NCI-H774 (cell line): ENCODE measurements at places on chromosomes 12 and 14.

GRCh38 chr14:50257732-50258131 lies 26.4 kb upstream of the SOS2 start:
- DNase-seq = no peak

- no peak for DNase-seq
Measured at GRCh38 chr12:6146509-6146908, 22.0 kb upstream of the VWF start.

GRCh38 chr12:122969676-122970075 lies 3.4 kb upstream of the ABCB9 start:
- DNase-seq = no peak

DNA sequence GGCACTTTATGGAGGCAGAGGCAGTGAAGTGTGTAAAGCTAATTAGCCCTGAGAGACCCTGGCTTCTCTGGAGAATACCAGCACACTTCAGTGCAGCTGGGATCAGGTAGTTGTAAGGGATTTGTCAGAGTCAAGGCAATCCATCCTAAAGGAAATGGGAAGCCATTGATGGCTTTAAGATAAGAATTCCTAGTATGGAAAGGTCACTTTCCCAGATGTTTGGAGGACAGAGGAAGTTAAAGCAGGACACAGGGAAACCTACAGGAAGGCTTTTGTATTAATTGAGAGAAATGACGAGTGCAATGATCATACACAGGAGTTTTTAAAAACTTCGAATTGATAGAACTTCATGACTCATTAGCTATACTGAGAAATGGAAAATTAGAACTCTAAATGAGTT lies 254.4 kb downstream of the SLC16A7 start:
- DNase-seq = no peak

- peak; percentile 84 for DNase-seq
Measured at GRCh38 chr14:51873221-51873893, 12.9 kb downstream of the GNG2 start.

DNA sequence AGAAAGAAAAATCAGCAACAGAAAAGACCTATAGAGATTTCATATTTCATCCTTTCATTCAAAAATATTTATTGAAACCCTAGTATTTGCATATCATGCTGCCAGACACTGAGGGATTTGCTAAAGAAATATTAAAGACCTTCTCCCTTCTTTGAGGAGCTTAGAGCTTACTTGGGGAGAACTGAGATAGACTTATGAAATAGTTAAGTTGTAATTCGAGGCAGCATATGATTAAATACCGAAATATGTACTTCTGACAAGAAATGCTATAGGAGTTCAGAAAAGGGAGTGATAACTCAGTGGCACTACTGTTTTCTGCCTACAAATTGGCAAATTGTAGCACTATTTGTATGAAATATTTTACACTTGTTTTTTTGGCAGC lies 59.1 kb downstream of the PLXNC1 start:
- no peak for DNase-seq

- DNase-seq = peak; percentile 44
Measured at GRCh38 chr14:52553671-52554575, 1.3 kb downstream of the GPR137C start.

DNA sequence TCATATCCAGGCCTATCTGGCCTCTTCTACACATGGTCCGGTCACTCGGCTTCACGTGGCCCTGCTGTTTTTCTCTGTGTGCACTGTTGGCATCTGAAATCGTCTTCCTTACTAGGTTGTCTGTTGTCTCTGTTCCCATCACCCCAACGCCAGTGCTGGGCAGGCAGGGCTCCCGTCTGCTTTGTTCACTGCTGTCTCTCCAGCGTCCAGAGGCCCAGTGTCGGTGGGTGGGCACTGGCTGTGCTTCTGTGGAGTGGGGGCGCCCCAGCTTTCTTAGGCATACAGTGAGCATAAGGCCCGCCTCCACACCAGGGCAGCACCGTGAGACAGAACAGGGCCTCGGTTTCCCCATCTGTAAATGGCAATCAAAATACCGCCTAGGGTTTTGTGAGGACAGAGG lies 153.1 kb downstream of the BCL11B start:
- DNase-seq = no peak

- no peak for DNase-seq
Measured at GRCh38 chr12:108542320-108542719, 18.7 kb downstream of the SART3 start.

- no peak for DNase-seq
Measured at GRCh38 chr12:4118017-4118510, 155.5 kb upstream of the CCND2 start.

GRCh38 chr14:103729496-103730448 lies 14.2 kb downstream of the ZFYVE21 start:
- DNase-seq = no peak

DNA sequence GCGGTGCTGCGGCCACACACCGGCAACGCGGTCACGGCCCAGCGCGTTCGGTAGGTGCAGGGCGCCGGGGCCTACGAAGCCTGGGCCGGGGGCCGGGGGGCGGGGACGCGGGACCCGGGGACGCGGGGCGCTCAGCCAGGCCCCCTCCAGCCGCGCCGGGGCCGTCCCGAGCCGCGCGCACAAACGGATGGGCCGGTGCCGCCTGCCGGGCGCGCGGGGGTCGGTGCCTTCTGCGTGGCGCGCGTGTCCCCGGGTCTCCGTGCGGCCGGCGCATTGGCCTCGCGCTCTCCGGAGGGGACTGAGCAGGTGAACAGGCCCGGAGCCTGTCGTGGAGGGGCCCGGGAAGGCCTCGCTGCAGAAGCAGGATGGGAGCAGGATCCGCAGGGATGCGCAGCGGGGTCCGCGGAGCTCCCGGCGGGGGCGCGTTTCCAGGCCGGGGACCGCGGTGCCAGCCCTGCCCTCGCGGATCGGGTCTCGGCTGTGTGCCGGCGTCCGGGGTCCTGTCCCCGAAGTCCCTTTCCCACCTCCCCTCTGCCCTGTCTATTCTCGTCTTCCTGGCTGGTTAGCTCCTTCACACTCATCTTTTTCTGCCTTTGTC lies 421 bp downstream of the GLT1D1 start:
- DNase-seq = no peak

GRCh38 chr12:107912421-107913004 lies 138.0 kb downstream of the ASCL4 start:
- DNase-seq = peak; percentile 27

DNA sequence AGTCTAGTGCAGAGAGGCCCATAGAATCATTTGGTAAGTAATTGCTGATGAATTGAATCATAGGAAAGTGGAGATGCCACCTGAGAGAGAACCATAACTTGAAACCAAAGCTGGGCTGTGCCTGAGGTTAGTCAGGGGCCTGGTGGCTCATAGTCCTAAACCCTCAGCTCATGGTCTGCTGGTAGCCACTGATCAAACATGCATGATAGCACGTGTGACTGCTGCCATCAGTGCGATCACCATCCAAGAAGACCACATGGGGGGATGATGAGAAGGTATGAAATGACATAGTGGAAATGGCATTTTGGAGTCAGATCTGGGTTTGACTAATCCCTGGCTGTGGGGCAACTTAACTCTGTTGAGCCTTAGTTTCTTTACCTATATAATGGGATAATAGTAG lies 190.5 kb downstream of the CACNA1C start:
- DNase-seq = no peak

- DNase-seq = no peak
Measured at GRCh38 chr14:68391311-68392014, 401.4 kb downstream of the ZFP36L1 start.

DNA sequence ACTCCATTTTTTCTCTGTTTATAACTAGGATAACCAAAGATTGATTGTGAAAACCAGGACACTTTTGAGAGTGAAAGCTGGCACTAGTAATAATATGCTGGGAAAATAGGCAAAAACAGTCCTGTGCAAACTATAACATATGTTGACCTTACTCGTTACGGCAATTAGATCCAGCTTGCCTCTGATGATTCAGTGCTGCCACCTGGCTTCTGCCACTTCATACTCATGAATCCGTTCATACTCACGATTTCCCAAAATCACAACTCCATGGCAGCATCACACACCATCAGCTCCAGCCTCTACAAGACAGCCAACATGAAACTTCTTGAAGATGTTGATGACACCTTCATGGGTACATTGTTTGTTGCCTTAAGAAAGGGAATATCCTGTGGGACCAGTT lies 49.1 kb upstream of the CAND1 start:
- peak; percentile 45 for DNase-seq

DNA sequence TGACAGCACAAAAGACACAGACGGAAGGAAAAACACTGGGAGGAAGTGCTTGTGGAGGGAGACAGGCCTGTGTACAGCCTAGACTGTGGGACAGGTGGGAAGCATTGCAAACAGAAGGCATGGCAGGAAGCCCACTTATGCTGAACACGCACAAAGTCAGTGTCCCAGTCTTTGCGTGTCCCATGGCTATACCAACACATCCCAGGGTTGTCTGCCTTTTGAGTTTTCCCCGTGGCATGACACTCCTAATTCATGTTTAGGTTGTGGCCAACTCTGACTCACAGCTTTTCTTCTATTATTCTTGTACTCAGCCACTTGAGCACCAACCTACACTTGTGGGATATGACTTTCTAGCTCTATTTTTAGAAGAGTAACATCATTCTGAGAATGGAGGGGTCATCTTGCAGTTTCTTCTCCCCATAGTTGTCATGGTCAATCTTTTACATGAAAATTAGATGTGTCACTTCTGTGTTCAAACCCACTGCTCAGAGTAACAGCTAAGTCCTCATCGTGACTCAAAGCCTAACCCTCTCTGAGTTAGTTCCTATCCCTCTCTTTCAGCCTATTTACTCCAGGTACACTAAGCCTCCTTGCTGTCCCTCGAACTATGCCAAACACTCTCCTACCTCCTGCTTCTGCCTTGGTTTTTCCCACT lies 27.5 kb upstream of the JPH4 start:
- no peak for DNase-seq

- DNase-seq = no peak
Measured at GRCh38 chr12:59472273-59472672, 123.6 kb upstream of the SLC16A7 start.

DNA sequence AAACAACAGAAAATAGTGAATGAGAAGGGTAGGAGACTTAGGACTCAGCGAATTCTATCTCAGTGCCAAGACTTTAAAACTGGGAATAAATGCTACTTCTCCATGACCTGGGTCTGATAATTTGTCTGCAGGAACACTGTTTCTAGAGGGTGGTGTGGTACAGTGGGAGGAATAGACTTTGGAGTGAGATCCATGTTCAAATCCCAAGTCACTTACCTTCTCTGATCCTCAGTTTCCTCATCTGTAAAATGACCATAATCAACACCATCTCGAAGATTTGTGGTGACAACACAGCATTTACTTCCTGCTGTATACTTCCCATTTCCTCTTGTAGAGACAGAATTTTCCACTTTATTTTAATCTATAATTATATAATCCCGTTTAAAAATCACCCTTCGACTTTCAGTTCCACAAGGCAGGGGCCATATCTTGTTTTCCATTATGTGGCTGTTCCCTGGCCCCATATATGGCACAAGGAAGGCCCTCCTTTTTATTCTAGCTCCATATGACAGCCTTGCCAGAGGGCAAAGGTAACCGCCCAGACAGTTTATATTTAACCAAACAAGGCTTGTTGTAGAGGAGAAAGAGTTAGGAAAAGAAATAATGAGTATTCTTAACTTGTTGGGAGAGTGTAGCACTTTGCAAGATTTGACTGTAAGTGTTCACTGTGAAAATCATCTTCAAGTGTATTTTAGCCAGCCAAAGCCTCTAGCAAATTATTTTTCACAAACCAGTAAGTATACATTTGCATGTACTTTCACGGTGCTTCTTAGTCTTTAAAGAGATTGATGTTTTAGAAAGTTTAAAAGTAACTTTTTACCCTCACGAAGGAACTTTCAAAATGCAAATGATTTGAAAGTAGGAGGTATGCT lies 243.1 kb downstream of the AKAP6 start:
- no peak for DNase-seq

- DNase-seq = no peak
Measured at GRCh38 chr12:120696626-120697025, 9.7 kb downstream of the MLEC start.

- no peak for DNase-seq
Measured at GRCh38 chr12:1189163-1189562, 198.1 kb downstream of the ERC1 start.

DNA sequence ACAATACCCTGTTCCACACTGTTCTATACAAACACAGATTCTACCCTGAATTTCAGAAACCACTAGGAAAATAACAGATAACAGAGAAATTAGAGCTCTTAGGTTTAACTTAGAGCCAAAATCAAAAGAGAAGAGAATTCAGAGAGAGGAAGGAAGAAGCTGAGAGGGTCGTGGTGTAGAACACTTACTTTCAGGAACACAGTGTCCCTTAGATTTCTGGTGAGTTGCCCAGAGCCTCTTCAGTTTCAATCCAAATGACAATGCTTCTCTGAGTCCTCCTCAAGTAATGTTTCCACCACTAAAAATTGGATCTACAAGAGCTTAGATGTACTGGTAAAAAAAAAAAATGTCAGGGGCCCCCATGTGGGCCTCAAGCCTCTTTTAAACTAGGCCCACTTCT lies 2.6 kb downstream of the YAF2 start:
- DNase-seq = no peak

- no peak for DNase-seq
Measured at GRCh38 chr12:5439371-5439771, 7.5 kb downstream of the NTF3 start.

DNA sequence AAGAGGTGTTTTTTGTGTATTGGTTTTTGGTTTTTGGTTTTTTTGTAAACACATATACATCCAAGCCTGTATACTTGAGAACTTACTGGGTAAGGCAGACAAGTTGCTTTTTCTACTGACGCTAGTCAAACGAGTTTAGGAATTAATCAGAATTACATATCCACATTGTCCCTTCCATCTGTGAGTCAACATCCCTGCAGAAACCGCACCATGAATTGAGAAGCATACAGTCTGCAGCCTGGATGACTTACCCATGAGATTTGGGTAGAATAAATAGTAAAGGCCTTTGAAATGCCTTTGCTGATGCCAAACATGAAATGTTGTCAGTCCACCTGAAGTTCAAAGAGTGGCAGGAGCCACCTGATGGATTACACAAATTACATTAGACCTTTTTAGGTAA lies 21.4 kb upstream of the C12orf42 start:
- DNase-seq = no peak

DNA sequence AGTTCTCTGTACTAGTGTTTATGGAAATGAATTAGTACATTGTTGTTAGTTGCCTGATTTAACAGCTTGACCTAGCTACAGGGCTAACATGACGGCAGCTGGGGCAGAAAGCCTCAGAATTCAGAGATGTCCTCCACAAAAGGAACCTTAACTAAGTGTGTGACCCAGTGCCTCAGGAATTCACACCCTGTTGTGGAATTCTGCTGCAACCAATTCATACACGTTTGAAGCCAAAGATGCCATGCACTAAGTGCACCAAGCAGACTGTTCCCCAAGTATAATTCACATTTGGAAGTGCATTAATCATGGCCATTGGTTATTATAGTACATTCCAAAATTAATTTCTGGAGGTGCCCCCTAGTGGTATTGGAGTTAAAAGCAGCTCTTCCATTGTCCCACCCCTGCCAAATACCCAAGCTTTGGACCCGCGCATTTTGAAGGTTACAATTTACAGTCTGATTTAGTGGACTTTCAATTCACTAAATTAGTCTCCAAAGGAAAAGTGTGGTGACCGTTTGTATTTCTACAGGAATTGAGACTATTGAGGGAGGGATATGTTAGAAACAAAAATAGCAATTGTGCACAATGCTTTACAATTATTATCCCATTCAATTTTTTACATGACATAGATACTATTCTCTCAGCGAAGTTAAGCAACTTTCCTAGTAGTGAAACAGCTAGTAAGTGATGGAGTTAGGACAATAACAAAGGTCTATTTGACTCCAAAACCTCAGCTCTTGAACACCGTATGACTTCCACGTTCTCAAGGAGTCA lies 85.9 kb downstream of the PAX9 start:
- DNase-seq = no peak

GRCh38 chr14:44960646-44961045 lies 1.1 kb downstream of the KLHL28 start:
- DNase-seq = no peak
